Thymus (tissue), 14 donors: ENCODE measurements at places on chromosomes 7 and 10. TPM values are rescaled to one million over a fixed set of nuclear protein-coding genes. Genes with fewer than 3 reads are reported as not detected.

Gene DYDC2
- total RNA-seq = 0.05 TPM

Gene CALHM1
- total RNA-seq = 0.09 TPM

Gene ORAI2
- total RNA-seq = 13.6 TPM

Gene ZNF138
- total RNA-seq = 13.2 TPM

Gene NPC1L1
- total RNA-seq = under 0.01 TPM

Gene SPAM1
- not detected for total RNA-seq

Gene GPR158
- total RNA-seq = under 0.01 TPM

Gene PRTFDC1
- 9.1 TPM for total RNA-seq

- no peak overlapping the region for H3K27ac ChIP-seq
- no peaks in the 10 kb centered on the region for H3K27me3 ChIP-seq
- no peaks in the 10 kb centered on the region for H3K36me3 ChIP-seq
- no peak overlapping the region for H3K4me3 ChIP-seq
Observed at GRCh38 chr7:133971625-133972024, 155.5 kb upstream of the LRGUK start.

- no peak overlapping the region for H3K27ac ChIP-seq
- no peaks in the 10 kb centered on the region for H3K27me3 ChIP-seq
- DNase-seq = no peak
- H3K4me3 ChIP-seq = no peak overlapping the region
Observed at GRCh38 chr7:22442882-22443369, 57.1 kb downstream of the STEAP1B start.

- H3K36me3 ChIP-seq = no peaks in the 10 kb centered on the region
- H3K4me1 ChIP-seq = no peaks in the 10 kb centered on the region
- no peaks in the 10 kb centered on the region for H3K27me3 ChIP-seq
- no peak overlapping the region for H3K4me3 ChIP-seq
- H3K27ac ChIP-seq = no peak overlapping the region
Observed at GRCh38 chr7:35480806-35481205, 214.1 kb downstream of the HERPUD2 start.

DNA sequence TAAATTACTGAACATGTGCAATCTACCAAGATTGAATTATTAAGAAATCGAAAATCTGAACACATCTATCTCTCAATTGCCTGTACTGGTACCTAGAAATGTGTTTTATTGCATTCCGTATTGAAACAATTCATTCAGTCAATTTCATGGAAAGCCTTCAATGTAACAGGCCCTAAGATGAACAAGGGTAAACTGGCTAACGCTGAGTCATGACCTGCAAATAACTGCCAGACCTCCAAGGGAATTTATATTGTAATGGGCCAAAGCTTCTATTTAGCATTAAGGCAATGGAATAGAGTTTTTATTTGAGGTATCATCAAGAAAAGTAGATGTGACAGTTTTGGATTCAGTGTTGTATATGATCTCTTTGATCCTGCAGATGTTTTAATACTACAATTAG is 49.9 kb upstream of the CD36 start:
- DNase-seq = no peak
- H3K4me3 ChIP-seq = no peak overlapping the region

GRCh38 chr10:25175527-25176420 is 973 bp downstream of the GPR158 start:
- H3K36me3 ChIP-seq = no peaks in the 10 kb centered on the region
- H3K27ac ChIP-seq = no peak overlapping the region
- DNase-seq = no peak

DNA sequence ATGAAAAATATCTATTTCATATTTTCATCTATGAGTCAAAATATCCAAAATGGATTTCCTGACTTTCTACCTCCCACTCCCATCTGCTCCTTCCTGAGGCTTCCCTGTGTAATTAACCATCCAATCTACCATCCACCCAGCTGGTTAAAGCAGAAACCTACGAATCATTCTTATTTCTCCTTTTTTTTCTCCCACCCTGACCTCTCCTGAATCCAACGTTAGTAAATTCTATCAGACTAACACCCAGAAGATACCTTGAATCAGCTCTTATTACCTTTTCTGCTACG is 3.7 kb upstream of the LIPF start:
- no peaks in the 10 kb centered on the region for H3K4me1 ChIP-seq
- H3K27me3 ChIP-seq = no peaks in the 10 kb centered on the region
- no peak overlapping the region for H3K27ac ChIP-seq
- no peak overlapping the region for H3K4me3 ChIP-seq
- no peak for DNase-seq

GRCh38 chr10:125086691-125087090 is 73.7 kb downstream of the CTBP2 start:
- no peaks in the 10 kb centered on the region for H3K36me3 ChIP-seq
- H3K27ac ChIP-seq = no peak overlapping the region
- H3K27me3 ChIP-seq = no peaks in the 10 kb centered on the region
- DNase-seq = no peak

GRCh38 chr10:108471420-108471819 is 1306.9 kb upstream of the SORCS1 start:
- peaks cover 3% of the 10 kb centered on the region for H3K27me3 ChIP-seq
- H3K36me3 ChIP-seq = no peaks in the 10 kb centered on the region
- no peak for DNase-seq
- no peak overlapping the region for H3K4me3 ChIP-seq
- no peaks in the 10 kb centered on the region for H3K4me1 ChIP-seq
